Urinary bladder (tissue), 4 donors: ENCODE measurements at places on chromosomes 1 and 21. TPM values are rescaled to one million over a fixed set of nuclear protein-coding genes. Genes with fewer than 3 reads are reported as not detected.

GRCh38 chr21:43832648-43833047 is 32.4 kb upstream of the AGPAT3 start:
- no peak for DNase-seq

DNA sequence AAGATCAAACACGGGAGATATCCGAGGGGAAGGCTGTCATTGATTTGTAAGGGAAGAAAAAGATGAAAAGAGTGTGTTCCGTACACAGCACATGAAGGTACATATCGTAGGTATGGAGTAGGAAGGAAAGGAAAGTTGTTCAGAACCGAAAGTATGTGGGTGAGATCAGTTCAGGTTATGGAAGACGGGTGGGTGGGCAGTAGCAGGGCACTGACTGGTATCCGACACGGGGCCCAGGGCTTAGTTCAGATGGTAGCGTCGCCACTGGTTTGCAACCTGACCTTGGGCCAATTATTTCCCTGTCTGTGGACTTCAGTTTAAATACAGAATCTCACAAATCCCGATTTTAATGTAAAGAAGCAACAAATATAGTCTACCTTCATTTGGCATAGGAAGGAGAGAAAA is 27.8 kb upstream of the A3GALT2 start:
- no peak for DNase-seq

DNA sequence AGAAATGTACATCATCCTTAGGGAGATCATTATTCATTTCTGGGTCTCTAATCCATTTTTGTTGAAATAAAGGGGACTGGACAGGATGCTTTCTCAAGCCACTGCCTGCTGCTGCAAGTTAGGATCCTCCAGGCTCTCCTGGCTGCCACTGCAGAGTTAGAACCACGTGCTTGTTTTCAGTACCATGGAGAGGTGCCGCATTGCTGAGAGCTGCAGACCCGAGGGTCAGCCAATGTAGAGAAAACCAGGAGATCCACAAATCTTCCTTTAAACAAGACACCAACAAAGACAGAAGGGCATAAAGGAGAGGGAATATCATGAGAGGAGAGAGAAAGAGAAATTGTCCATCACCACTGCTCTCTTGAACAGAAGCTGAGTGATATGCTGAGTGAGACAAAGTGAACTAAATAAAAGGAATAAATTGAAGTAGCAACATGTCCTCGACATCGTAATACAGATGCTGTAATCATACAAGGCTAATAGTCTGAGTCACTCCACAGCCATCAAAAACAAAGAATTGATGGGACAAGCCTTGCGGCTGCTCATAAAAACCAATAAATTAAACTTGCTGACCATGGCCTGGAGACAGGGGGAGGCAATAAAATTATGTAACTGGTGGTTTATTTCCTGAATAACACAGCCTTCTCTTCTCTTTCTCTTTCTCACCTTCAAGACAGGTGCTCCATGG is 255.7 kb downstream of the OMA1 start:
- DNase-seq, result no peak

- DNase-seq, result no peak
Observed at GRCh38 chr1:156641761-156642264, at the start of gene BCAN. Gene BCAN, plus strand, starts transcription at chr1:156642117. Its CDS starts 3,938 bp downstream, at chr1:156646055.

- DNase-seq, result no peak
Observed at GRCh38 chr1:199776768-199777497, 250.6 kb upstream of the NR5A2 start.

DNA sequence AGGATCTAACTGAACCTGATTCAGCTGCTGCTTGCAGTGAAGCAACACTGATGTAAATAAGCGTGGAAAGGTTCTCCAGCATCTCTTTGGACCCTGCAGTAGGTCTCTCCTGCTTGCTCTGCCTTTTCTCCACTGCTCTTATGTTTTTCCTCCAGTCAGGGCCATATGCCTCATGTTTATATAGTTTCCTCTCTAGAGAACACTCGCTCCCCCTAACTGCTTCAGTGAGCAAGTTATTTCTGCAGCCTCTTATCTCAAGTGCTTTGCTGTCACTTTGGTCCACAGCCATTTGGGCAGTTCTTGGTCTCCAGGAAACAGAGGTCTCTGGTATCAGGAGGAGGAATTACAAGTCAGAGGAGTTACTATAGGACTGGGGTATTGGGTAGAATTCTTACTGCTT is 5.3 kb downstream of the PRUNE1 start:
- no peak for DNase-seq

The SLC35F3 gene
- total RNA-seq, result 0.32 TPM

DNA sequence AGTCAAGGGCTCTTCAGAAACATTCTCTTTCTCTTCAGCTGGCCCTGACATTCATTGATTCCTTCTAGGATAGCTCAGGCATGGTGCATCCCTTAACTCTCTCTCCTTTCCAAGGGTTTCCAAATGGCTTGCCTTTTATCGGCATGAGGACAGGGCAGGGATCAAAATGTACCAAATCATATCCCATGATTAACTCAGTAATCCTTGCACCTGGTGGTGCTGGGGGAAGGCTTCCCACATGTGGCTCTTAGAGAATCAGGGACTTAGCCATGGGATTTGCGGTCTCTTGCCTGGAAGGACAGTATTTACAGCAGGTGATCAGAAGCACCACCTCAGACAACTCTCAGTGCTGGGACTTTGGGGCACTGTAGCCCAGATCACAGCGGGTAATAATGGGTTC is 46.2 kb upstream of the EDEM3 start:
- no peak for DNase-seq
